ENCODE measurements at places on chromosomes 2 and 18.

GRCh38 chr2:69683170-69683971 is 39.8 kb upstream of the AAK1 start:
- DNase-seq = peak; percentile 62

- no peak for DNase-seq
Measured at GRCh38 chr2:217398101-217398500, 538.2 kb upstream of the TNP1 start.

GRCh38 chr2:190158798-190159434 is 96.4 kb upstream of the MSTN start:
- no peak for DNase-seq

DNA sequence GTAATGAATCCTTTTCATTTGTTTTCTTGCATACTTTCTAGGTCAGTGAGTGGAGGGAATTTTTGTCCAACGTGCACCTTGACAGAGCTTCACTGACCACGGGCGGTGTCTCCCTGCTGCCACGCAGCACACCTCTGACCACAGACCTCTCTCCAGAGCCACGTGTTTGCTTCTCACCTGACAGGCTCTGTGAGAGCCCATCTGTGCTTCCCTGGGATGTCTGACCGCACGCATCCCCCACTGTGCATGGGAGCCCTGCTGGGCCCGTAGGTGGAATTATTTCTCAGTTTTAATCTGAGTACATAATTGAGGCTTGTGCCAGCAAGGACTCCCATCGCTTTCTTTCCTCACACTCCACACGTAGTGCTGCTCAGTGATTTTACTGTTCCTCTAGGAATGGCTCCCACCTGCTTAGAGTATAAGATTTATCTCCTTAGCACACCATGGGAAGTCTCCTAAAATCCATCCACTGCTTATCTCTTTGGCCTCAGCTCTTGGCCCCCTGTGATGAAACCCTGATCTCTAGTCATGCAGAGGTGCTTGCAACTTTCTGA is 482.6 kb downstream of the TSN start:
- DNase-seq = no peak

GRCh38 chr2:142445551-142446072 is 314.8 kb upstream of the LRP1B start:
- no peak for DNase-seq

GRCh38 chr2:28300485-28301341 is 91.9 kb upstream of the FOSL2 start:
- DNase-seq = peak; percentile 74

DNA sequence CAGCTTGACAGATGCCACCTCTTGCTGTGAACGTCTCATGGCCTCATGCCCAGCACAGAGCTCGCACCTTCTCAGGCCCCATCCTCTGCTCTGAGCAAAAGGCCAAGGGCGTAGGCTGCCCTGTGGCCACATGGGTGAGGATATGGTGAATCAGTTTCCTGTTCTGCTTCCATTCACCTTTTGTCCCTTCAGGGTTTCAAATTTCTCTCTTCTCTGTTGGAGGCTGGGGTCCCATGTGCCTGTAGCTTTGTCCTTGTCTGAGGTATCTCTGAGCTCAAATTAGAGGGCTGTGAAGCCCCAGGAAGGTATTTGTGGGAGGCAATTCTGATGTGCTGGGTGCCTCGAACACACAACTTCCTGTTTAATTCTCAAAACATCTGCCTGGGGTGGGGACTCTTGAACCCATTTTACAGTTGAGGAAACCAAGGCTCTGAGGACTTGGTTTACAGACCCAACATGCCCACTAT is 29.0 kb downstream of the ZAP70 start:
- no peak for DNase-seq

DNA sequence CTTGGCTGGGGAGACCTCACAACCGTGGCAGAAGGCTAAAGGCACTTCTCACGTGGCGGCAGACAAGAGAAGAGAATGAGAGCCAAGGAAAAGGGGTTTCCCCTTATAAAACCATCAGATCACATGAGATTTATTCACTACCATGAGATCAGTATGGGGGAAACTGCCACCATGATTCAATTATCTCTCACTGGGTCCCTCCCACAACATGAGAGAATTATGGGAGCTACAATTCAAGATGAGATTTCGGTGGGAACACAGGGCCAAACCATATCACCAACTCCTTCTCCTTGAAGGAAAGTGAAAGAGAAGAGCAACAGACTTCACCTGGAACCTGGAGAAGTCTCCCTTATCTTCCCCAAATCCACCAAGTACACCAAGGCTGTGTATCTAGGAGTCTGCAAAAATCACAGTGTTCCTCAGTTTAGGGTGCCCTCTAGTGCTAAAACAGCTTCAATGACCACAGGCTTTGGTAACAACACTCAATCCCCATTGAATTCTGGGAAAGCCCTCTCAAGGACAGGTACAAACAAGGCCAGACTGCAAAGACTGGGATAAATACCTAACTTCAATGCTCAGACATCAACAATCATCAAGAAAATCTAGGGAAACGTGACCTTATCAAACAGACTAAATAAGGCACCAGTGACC is 148.8 kb upstream of the SRD5A2 start:
- DNase-seq = no peak

- DNase-seq = no peak
Measured at GRCh38 chr2:3078684-3079083, 298.9 kb downstream of the EIPR1 start.

- DNase-seq = no peak
Measured at GRCh38 chr2:55839182-55839819, 84.3 kb downstream of the EFEMP1 start.

DNA sequence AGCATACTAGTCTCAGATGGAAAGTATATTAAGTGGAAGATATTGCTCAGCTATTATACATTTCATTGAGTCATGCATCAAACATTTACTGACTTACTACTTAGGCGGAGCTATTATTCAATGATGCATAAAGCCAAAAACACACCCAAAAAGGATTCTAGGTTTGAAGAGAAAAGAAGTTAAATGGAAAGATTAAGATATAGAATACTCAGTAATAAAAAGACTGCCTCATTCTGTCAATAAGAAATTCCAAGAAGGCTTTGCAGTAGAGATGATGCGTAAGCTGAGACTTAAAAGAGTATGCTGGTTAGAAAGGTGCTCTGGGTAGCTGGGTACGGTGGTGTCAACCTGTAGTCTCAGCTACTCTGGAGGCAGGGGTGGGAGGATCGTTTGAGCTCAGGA is 27.6 kb downstream of the STK17B start:
- no peak for DNase-seq

GRCh38 chr2:110101280-110101844 is 14.3 kb downstream of the MALL start:
- peak; percentile 98 for DNase-seq

GRCh38 chr2:11017921-11018320 is 106.2 kb downstream of the KCNF1 start:
- DNase-seq = no peak

DNA sequence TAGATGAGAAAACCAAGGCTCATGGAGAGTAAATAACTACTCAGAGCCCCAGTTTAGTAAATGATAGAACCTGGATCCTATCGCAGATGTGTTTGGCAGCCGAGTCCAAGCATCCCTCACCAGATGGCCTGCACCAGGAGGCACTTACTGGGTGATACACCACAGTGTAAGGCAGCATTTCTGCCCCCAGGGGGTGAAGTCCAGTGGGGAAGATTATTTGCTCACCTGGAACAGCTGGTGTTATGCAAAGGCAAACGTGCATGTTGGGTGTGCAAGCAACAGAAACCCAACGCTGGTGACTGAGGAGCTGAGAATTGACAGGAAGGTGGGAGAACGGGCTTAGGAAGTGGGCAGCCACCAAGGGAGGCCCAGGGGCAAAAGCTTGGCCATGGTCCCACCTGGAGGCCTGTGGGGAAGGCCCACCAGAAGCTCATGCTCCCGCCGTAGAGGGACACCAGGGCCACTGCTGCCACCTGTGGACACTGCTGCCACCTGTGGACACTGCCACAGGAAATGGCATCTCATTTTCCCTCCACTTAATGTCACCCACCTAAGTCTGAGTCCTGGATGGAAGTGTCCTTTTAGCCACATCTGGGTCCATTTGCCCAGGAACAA is 100.6 kb downstream of the TFCP2L1 start:
- no peak for DNase-seq

DNA sequence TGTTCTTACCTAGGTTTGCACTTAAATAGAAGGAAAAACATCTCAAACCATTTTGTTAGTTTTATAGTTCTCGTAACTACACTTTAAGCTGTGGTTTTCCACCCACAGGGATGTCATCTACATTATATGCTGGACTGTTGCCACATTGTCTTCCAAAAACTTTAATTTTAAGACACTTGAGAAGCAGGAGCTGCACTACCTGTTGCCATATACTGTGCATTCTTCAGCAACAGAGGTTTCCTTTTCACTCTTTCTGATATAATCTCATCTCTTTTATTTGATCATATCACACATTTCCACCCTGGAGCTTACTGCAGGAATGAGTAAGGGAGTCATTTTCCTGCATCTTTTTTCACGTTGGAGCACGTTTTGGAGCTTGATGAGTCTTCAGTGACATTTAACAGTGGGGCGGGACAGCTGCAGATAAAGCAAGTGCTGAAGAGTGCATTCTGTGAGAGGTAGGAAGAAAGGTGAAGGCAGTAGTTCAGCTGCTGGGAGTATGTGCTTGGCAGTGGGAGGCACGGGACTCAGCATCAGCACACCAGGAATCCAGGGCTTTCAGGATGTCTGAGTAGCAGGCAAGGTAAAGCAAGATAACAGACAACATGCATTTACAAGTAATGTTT is 3.8 kb downstream of the LIMS1 start:
- DNase-seq = no peak

DNA sequence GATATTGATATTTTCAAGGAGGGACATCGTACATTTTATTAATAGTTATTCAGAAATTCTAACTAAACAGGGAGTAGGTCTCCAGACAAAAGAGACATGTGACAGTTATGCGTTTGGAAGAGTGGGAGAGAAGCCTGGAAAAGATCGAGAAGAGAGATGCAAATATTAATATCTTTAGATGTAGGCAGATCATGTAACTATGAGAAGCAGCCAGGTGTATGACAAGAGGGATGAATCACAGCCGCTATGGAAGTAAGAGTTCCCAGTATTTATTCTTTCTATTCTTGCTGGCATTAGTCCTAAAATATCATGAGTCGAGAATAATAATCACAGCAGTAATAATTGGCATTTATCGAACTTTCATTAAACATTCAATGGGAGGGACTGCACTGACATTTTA is 140.2 kb downstream of the CSRNP3 start:
- DNase-seq = no peak

DNA sequence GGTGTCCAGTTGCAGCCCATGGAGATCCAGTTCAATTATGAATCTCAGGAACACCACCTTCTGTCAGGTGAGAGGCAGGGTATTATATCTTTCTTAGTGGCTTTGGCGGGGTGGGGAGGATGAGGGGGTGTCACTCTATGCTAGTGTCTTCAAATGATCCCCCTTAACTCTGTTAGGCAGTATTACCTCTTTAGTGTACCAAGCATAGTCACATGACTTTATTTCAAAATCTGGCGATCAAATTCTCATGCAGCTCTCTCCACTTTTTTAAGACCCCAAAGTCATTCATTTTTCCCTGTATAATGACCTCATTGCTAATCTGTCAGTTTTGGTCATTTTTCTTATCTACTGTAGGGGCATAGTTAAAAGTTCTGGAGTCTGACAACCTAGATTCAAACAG is 1.1 kb upstream of the ZSCAN30 start:
- DNase-seq = no peak

DNA sequence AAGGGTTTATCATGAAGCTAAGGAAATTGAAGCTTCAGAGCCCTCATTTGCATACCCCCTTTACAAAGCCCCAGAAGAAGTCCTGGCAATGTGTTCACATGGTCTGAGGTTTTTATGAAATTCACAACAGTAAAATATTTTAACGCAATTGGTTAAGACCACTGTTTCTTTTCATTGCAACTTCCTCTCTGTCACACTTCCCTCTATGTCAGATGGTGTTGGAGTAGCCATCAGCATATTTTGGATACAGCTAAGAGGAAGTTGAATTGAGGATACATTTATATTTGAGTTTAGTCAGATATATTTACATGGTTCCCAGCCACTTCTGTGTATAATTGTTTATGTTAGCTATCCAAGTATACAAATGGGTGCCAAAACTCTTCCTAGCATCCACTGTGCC is 170.0 kb downstream of the TXNL1 start:
- DNase-seq = no peak

DNA sequence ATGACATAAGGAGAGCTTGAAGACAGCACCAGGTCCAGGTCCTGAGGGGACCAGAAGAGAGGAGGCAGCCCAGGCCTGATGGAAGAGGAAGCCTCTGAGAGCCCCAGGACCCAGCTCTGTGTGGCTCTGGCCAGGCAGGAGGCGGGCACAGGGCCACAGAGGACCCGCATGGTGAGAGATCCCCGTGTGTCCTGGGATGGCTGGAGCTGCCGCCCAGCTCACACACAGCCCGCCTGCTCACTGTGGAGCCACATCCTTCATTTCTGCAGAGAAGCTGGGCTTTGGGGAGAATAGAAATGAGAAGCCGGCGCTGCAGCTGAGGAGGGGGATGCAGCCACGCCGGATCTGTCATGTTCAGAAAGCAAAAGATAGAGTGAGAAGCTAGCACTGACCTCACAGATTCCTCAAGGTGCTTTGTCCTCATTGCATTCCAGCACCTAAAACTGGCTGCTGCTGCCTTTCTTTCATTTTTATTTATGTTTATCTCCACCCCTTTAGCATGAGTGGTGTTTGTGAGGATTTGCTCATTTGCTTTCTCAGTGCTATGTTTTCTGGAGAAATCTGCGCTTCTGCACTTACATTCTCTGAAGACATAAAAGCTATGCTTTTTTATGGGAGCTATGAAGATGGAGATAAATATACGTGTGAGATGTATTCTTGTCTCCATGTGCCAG is 307.6 kb upstream of the MYT1L start:
- DNase-seq = no peak

GRCh38 chr2:239693761-239694415 is 293.1 kb upstream of the HDAC4 start:
- no peak for DNase-seq

DNA sequence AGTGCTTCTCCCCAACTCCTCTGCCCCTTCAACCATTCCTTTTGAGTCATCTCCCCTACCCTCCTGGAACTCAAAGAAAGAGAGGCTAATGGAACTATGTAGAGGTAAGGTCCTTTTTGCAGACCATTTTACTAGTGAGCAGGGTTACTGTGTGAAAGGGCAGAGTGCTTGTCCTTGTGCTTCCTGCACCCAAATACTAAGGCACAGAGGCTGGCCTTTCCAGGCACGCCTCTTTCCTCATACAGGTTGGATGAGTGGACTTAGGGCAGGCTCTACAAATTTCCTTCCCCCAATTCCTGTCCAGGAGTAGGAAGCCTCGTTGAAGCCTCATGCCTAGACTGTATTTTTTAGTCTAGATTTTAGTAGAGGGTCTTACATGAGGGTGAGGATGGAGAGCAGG is 288.8 kb upstream of the SLC14A2 start:
- no peak for DNase-seq
